ENCODE measurements at places on chromosomes 4 and X. TPM values are rescaled to one million over a fixed set of nuclear protein-coding genes. Genes with fewer than 3 reads are reported as not detected.

Gene SYTL4
- total RNA-seq, result 8.0 TPM

Gene PARM1
- total RNA-seq, result not detected

Gene BMX
- total RNA-seq, result not detected

Gene SAGE1
- total RNA-seq, result not detected

Gene FAM193A
- 4.4 TPM for total RNA-seq

Gene ELF4
- 26.7 TPM for total RNA-seq

Gene PNMA5
- 0.08 TPM for total RNA-seq

Gene DAPP1
- total RNA-seq, result not detected

Gene ARAF
- total RNA-seq, result 30.1 TPM

Gene FAT1
- 483 TPM for total RNA-seq

Gene ITGB1BP2
- 0.74 TPM for total RNA-seq

Gene UGT2B15
- total RNA-seq, result not detected

Gene COL4A5
- 68.7 TPM for total RNA-seq

Gene ALPK1
- 9.6 TPM for total RNA-seq

Gene PRSS12
- 9.7 TPM for total RNA-seq

Gene TMSB15C
- total RNA-seq, result 5.8 TPM

Gene ARX
- not detected for total RNA-seq

Data from SJSA1 (cell line).